Cardiac muscle cell (in vitro differentiated cells and primary cell): ENCODE measurements at places on chromosomes 4 and X.

DNA sequence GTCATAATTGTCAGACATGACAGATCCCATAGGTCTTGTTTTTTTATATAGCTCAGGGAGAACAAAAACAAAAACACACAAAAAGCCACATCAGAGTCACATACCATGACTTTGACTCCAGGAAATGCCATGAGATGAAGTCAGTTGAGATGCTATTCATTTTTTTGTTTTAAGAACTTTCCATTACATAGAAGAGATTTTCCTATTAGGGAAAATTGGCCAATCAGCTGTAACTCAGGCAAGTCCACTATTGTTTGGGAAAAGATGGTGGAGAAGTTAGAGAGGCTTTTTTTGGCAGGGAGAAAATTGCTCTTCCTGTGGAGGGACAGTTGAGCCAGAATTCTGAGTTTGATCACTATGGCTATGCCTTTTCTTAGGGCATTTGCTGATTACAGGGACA is 72.6 kb downstream of the SMARCA5 start:
- no peak for DNase-seq

- DNase-seq = peak; percentile 9
These were observed 686 bp downstream of the MTHFD2L start for GRCh38 chr4:74158466-74159142.

GRCh38 chr4:77921701-77922100 is 59.1 kb downstream of the MRPL1 start:
- DNase-seq = no peak

GRCh38 chr4:53489279-53489889 is 101.9 kb downstream of the LNX1 start:
- DNase-seq = peak; percentile 46

DNA sequence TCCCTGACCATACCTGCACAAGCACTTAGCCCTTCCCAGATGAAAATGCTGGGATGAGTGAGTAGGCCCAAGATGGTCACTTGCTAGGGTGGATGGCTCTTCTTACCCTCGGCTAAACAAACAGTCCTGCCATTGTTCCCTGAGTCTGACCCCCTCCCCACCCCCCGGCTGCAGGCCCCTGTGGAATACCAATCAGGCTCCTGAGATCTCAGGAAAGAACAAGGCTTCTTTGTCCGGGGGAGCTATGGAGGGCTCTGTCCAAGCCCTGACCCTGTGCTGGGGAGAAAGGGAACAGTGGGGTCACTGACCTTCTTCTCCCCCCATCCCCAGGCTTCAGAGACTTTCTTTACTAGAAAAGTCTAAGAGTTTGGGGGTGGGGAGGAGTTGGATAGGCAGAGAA is 6.0 kb downstream of the PLP1 start:
- DNase-seq = no peak
